ENCODE measurements at places on chromosomes 4 and X. TPM values are rescaled to one million over a fixed set of nuclear protein-coding genes. Genes with fewer than 3 reads are reported as not detected.

UBL4A gene
- 115 TPM for polyA plus RNA-seq

ARMCX4 gene
- polyA plus RNA-seq: not detected

GPAT3 gene
- 9.4 TPM for polyA plus RNA-seq

PABPC4L gene
- 0.41 TPM for polyA plus RNA-seq

IGFBP7 gene
- polyA plus RNA-seq: not detected

ASB9 gene
- polyA plus RNA-seq: 1.1 TPM

CHM gene
- polyA plus RNA-seq: 3.0 TPM

KIAA1210 gene
- not detected for polyA plus RNA-seq

TSPYL2 gene
- 15.7 TPM for polyA plus RNA-seq

KLHL13 gene
- 3.6 TPM for polyA plus RNA-seq

GRIA3 gene
- polyA plus RNA-seq: not detected

CYBB gene
- 0.63 TPM for polyA plus RNA-seq

ABCG2 gene
- polyA plus RNA-seq: not detected

CCKAR gene
- polyA plus RNA-seq: not detected

RPS6KA6 gene
- polyA plus RNA-seq: not detected

FAAH2 gene
- polyA plus RNA-seq: 0.07 TPM

GPR50 gene
- polyA plus RNA-seq: not detected

LRP2BP gene
- polyA plus RNA-seq: 0.78 TPM

CLGN gene
- 2.3 TPM for polyA plus RNA-seq

DIPK2B gene
- polyA plus RNA-seq: not detected

EIF2S3 gene
- polyA plus RNA-seq: 275 TPM

PASD1 gene
- polyA plus RNA-seq: 11.3 TPM

SMAD1 gene
- 0.05 TPM for polyA plus RNA-seq

SLC7A11 gene
- 13.5 TPM for polyA plus RNA-seq

SRPX2 gene
- polyA plus RNA-seq: not detected

SSX2 gene
- polyA plus RNA-seq: 4.1 TPM

FHDC1 gene
- polyA plus RNA-seq: 0.03 TPM

CDKL2 gene
- polyA plus RNA-seq: not detected

PDLIM3 gene
- polyA plus RNA-seq: not detected

CFAP299 gene
- polyA plus RNA-seq: not detected

PIN4 gene
- polyA plus RNA-seq: 132 TPM

AFF2 gene
- polyA plus RNA-seq: 0.20 TPM

RBM3 gene
- 259 TPM for polyA plus RNA-seq

SATL1 gene
- polyA plus RNA-seq: 0.05 TPM

INPP4B gene
- polyA plus RNA-seq: not detected

BMPR1B gene
- not detected for polyA plus RNA-seq

CXorf65 gene
- 0.36 TPM for polyA plus RNA-seq

NEXMIF gene
- not detected for polyA plus RNA-seq

VSIG4 gene
- polyA plus RNA-seq: 0.61 TPM

Data from K562 (cell line).